ENCODE measurements at places on chromosomes 16 and 17. TPM values are rescaled to one million over a fixed set of nuclear protein-coding genes. Genes with fewer than 3 reads are reported as not detected.
A peak's percentile ranks its signal among the peaks of the same experiment; 100 is the strongest.

The DPEP3 gene
- total RNA-seq: not detected

The SMURF2 gene
- total RNA-seq: 16.4 TPM

The KRTAP4-6 gene
- total RNA-seq: not detected

DNA sequence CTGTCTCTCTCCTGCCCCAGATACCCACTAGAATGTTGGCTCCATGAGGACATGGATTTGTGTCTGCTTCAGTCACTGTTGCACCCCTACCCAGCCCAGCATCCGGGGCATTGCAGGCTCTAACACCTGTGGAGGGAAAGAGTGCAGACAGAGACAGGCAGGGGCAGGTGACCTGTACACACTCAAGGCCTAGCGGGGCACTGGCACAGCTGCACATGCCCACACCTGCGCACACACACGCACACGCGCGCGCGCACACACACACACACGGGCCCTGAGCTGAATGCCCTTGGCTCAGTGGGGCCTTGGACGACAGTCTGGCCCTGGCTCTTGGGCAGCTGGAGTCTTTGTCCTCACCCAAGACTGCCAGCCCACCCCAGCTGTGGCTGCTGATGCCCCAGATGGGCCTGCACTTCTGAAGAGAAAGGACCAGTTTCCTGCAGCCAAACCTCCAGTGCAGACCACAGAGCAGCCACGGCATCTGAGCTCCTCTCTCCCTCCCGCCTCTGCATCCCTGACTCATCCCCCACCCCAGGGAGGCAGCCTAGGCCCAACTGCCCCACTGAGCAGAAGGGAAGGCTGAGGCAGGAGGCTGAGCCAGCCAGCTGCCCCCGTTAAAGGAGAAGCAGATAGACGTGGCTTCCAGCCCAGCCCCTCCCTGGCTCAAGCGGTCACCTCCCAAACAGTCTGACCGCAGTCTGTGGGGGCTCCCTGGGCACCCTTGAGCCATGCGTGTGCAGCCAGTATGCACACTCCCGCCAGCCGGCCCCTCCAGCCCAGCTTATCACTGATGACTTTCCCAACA lies 12.3 kb upstream of the RAI1 start:
- H3K36me3 ChIP-seq: no peaks in the 10 kb centered on the region
- H3K27ac ChIP-seq: no peak overlapping the region
- peak; percentile 19 for DNase-seq
- no peaks in the 10 kb centered on the region for H3K27me3 ChIP-seq

The GDPD1 gene
- 5.6 TPM for total RNA-seq

The AATK gene
- total RNA-seq: 13.8 TPM

GRCh38 chr17:1976683-1977064 lies 48.5 kb downstream of the RTN4RL1 start:
- no peak overlapping the region for H3K4me3 ChIP-seq
- peaks cover 33% of the 10 kb centered on the region for H3K4me1 ChIP-seq
- DNase-seq: no peak
- peak overlapping the region; percentile 61 for H3K27ac ChIP-seq

The SPNS3 gene
- not detected for total RNA-seq

- no peak overlapping the region for H3K4me3 ChIP-seq
- no peak for DNase-seq
- H3K27ac ChIP-seq: no peak overlapping the region
- peaks cover 4% of the 10 kb centered on the region for H3K4me1 ChIP-seq
- H3K27me3 ChIP-seq: no peaks in the 10 kb centered on the region
These were observed 52.2 kb downstream of the TBC1D16 start for GRCh38 chr17:79983456-79983855.

The ARL5C gene
- not detected for total RNA-seq

DNA sequence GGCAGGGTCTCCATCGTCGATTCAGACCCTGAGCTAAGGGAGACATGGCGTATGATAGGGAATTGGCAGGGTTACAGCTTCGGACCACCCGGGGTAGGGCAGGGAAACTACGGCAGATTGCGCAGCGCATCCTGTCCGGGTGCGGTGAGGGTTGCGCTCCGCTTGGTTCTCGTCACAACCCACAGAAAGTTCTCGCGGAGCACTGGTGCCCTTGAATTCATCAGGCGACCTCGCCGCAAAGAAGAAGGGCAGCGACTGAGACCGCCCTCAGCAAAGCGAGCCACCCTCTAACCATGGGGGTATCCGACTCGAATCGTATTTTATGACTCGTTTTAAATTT lies 1.2 kb downstream of the HS3ST3B1 start:
- no peaks in the 10 kb centered on the region for H3K4me1 ChIP-seq
- peaks cover 48% of the 10 kb centered on the region for H3K27me3 ChIP-seq
- peak; percentile 64 for DNase-seq
- H3K4me3 ChIP-seq: peak overlapping the region; percentile 67
- H3K36me3 ChIP-seq: no peaks in the 10 kb centered on the region

The PRKCB gene
- total RNA-seq: 0.66 TPM

- no peak for DNase-seq
- no peaks in the 10 kb centered on the region for H3K36me3 ChIP-seq
- no peak overlapping the region for H3K4me3 ChIP-seq
- no peak overlapping the region for H3K27ac ChIP-seq
- H3K4me1 ChIP-seq: peaks cover 2% of the 10 kb centered on the region
These were observed 212.4 kb downstream of the UTP18 start for GRCh38 chr17:51472670-51473205.

- no peak for DNase-seq
- no peak overlapping the region for H3K27ac ChIP-seq
- no peak overlapping the region for H3K4me3 ChIP-seq
- no peaks in the 10 kb centered on the region for H3K4me1 ChIP-seq
- no peaks in the 10 kb centered on the region for H3K27me3 ChIP-seq
These were observed 58.7 kb downstream of the DYNLRB2 start for GRCh38 chr16:80599466-80599865.

DNA sequence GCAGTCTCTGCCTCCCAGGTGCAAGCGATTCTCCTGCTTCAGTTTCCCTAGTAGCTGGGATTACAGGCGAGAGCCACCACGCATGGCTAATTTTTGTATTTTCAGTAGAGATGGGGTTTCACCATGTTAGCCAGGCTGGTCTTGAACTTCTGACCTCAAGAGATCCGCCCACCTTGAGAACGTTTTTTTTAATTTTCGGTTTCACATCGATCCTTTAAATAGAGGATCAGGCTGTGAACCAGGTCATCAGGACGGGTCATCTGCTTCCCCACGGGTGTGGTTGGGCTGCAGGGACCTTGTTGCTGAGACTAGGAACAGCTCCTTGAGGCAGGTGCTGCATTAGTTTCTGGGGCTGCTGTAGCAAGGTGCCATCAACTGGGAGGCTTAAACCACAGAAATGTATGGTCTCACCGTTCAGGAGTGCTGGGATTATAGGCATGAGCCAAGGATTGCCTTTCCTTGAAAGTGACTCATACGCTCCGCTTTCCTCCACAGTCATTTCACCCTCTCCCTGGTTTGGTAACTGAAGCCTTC lies 7.9 kb upstream of the NAGPA start:
- H3K4me1 ChIP-seq: no peaks in the 10 kb centered on the region
- H3K27ac ChIP-seq: no peak overlapping the region
- no peaks in the 10 kb centered on the region for H3K36me3 ChIP-seq
- H3K4me3 ChIP-seq: no peak overlapping the region

DNA sequence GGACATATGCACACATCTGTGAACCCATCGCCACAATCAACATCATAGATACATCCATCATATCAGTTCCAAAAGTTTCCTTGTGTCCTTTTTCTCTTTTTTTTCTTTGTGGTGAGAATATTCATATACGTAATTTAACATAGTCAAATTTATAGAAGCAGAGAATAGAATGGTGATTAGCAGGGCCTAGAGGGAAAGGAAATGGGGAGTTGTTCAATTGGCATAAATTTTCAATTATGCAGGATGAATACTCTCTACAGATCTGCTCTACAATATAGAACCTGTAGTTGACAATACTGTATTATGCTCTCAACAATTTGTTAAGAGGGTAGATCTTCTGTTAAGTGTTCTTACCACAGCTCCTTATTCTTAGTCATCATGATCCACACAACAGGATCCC lies 413.2 kb downstream of the SHISA9 start:
- no peak overlapping the region for H3K27ac ChIP-seq
- no peak for DNase-seq
- H3K36me3 ChIP-seq: no peaks in the 10 kb centered on the region
- no peak overlapping the region for H3K4me3 ChIP-seq

The UBB gene
- 1,491 TPM for total RNA-seq

The C16orf86 gene
- total RNA-seq: 14.9 TPM

- H3K36me3 ChIP-seq: no peaks in the 10 kb centered on the region
- no peaks in the 10 kb centered on the region for H3K27me3 ChIP-seq
- peaks cover 17% of the 10 kb centered on the region for H3K4me1 ChIP-seq
- no peak for DNase-seq
- no peak overlapping the region for H3K4me3 ChIP-seq
These were observed 28.9 kb downstream of the KSR1 start for GRCh38 chr17:27485125-27485524.

DNA sequence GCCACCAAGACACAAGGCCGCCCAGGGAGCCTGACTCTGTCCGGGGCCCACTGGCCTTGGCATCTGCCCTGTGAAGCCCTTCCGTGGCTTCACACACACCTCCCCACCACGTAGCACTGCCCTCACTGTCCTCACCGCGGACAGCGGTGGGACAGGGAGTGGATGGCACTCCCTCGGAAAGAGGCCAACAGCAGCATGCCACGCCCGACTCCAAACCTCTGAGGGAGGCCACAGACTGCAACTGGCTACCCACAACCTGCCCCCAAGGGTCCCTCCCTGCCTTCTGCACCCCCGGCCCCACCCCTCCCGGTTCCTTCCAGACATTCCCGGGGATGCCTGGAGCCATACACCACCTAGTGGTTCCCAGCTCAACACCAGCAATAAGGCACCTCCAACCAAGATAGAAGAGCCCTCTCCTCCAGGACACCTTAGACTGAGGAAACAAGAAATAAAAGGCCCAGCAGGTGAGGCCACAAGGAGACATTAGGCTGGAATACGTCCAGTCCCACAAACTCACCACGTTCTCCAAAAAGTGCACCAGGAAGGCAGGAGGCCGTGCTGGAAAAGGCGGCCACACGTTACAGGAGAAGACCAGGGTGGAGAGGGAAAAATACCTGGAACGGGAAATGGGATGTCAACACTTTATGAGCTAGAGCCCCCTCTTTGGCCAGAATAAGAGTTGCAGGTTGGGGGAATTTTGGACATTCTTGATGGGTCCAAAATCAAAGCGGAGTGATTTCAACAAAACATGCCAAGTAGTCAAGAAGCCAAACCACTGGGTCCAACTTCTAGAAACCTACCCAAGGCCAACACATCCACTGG lies 310.0 kb downstream of the SOX9 start:
- no peaks in the 10 kb centered on the region for H3K27me3 ChIP-seq
- DNase-seq: no peak
- H3K4me1 ChIP-seq: no peaks in the 10 kb centered on the region
- H3K27ac ChIP-seq: no peak overlapping the region

- H3K27me3 ChIP-seq: no peaks in the 10 kb centered on the region
- DNase-seq: no peak
These were observed 8.8 kb downstream of the RSAD1 start for GRCh38 chr17:50487213-50488096.

- no peak for DNase-seq
- no peaks in the 10 kb centered on the region for H3K27me3 ChIP-seq
- no peak overlapping the region for H3K27ac ChIP-seq
- no peaks in the 10 kb centered on the region for H3K36me3 ChIP-seq
- H3K4me3 ChIP-seq: no peak overlapping the region
These were observed 10.4 kb downstream of the CDIPT start for GRCh38 chr16:29852654-29853053.

DNA sequence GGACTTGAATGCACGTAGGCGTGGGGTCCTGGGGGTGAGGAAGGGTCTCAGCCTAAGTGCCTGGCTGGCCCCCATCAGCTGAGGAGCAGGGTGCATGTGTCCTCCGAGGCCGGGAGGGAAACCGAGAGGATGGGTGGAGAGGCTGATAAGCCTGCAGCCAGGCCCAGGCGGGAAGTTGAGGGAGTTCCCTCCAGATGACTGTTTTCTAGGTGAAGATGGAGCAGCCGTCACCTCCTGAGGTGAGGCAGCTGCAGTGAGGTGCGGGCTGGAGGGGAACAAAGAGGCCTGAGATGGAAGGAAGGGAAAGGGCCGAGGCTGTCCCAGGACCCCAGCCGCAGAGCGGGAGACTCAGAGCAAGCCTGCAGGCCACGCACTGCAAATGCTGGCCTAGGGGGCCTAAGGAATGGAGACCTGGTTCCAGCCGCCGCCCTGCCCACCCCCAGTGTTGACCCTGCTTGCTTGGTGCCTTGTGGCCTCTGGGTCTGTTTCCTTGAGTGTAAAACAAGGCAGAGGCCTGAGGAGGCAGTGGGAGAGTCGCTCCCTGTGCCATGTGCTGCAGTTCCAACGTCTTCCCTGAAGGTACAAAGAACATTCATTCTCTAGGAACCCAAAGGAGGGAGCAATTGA lies 3.0 kb downstream of the PECAM1 start:
- no peak overlapping the region for H3K27ac ChIP-seq
- no peak for DNase-seq
- H3K4me1 ChIP-seq: no peaks in the 10 kb centered on the region
- no peaks in the 10 kb centered on the region for H3K36me3 ChIP-seq

GRCh38 chr17:76714822-76715495 lies 4.2 kb upstream of the MXRA7 start:
- H3K27ac ChIP-seq: no peak overlapping the region
- H3K36me3 ChIP-seq: peaks cover 39% of the 10 kb centered on the region
- peaks cover 20% of the 10 kb centered on the region for H3K4me1 ChIP-seq
- peak; percentile 64 for DNase-seq
- H3K4me3 ChIP-seq: no peak overlapping the region

- H3K27ac ChIP-seq: peak overlapping the region; percentile 87
- no peak overlapping the region for H3K4me3 ChIP-seq
- no peaks in the 10 kb centered on the region for H3K27me3 ChIP-seq
These were observed 25.0 kb downstream of the HOXB1 start for GRCh38 chr17:48505788-48506187.

DNA sequence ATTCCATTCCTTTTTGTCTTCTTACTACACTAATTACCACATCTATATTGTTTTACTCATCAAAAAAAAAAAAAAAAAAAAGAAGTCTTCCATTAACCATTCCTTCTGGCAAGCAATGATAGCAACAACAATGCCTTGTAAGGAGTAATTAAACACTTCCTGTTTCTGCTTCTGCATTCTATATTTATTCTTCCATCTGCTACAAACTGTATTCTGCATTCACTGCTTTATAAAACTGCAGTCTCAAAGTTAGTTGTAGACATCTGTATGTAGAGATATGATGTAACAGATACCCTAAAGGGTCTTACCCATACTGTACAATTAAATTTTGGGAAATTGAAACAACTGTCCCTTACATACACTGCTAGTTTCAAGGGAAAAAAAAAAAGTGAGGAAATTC lies 28.7 kb upstream of the ABCA6 start:
- H3K27ac ChIP-seq: no peak overlapping the region
- DNase-seq: no peak
- no peaks in the 10 kb centered on the region for H3K27me3 ChIP-seq
- H3K36me3 ChIP-seq: no peaks in the 10 kb centered on the region

The PRSS36 gene
- 0.63 TPM for total RNA-seq

Data from cardiac muscle cell (in vitro differentiated cells and primary cell).